ENCODE measurements at places on chromosomes 4 and X. TPM values are rescaled to one million over a fixed set of nuclear protein-coding genes. Genes with fewer than 3 reads are reported as not detected.

Gene RFC1
- 36.3 TPM for total RNA-seq

DNA sequence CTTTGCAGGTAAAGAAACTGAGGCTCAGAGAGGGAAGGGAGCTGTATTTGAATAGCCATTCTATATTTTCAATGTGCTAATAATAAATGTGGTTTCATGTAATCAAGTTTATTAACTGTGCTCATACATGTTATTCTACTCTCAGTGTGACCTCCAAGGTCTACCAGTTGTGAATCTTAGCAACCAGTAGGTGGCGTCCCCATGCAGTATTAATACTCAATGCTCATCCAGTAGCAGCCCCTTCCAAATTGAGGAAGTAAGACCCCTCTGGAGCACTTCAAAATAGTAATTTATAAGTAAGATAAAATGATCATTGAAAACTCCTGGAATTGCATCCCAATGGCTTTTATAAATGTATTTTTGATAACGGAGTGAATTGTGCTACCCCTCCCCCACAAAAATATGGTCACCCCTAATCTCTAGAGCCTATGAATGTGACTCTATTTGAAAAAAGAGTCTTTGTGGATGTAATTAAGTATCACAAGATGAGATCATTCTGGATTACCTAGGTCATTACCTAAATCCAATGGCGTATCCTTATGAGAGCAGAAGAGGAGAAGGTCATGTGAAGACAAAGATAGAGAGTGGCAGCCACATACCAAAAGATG lies 20.4 kb upstream of the SEPSECS start:
- no peak for DNase-seq

DNA sequence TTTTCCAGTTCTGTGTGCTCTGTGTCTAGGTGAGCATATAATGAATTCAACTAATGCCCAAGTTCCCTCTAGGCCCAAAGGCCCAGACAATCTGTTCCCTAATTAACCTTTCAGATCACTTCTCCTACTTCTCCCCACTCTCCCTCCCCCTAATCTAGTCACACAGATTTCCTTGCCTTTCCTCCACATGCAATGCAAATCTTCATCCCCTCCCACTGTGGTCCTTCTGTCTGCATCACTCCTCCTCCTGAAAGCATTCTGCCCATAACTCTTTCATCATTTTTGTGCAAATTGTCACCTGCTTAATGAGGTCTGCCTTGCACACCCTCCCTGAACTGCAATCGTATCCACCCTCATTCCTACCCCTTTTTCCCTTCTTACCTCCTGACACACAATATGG lies 346.6 kb downstream of the FBXO8 start:
- DNase-seq = no peak

Gene POU3F4
- total RNA-seq = not detected

DNA sequence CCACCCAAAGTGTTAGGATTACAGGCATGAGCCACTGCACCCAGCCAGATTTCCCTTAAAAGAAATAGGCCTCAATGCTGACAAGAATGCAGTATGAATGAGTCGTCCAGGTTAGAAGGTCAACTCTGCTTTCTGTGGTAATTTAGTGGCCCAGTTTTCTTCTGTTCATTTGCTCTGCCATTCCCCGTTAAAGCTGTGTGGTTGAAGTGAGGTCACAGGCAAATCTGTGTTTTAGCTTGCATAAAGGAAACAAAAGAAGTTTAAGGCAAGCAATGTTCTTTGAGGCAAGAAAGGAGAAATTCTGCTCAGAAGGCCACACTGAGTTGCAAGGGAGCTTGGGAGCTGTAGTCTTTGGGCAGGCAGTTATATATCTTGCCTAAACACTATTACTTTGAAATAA lies 176.8 kb downstream of the LARP7 start:
- DNase-seq = no peak

Gene ZBTB33
- 12.1 TPM for total RNA-seq

Gene KDR
- 42.1 TPM for total RNA-seq

- no peak for DNase-seq
These were observed 108.9 kb downstream of the SYNPO2 start for GRCh38 chr4:118997601-118998000.

GRCh38 chrX:1462596-1463251 lies 10.0 kb upstream of the ASMTL start:
- DNase-seq = no peak

DNA sequence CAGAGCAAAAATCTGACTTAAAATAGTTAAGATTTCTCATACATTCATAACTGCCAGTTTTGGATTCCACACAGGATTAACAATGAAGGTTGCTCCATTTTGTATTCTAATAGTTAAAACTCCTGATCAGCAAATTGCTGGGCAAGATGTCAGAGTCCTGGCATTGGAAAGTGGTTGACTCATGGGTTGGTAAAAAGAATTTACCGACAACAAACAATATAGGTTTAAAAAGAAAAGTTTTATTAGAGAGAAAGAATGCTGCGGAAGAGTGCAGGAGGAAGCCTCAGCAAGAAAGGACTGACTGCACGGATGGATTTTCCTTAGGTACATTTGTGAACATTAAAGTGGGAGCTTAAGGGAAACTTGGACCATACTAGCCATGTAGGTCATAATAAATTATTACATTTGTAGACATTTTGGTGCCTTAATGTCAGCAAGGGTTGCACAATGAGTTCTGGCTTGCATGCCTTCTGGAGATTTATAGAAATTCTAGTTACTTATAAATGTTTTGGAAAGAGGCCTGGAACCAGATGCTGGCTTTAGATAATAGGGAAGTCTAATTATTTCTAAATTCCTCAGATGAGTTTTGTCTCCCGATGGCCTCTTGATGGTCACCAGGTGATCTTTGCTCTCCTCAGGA lies 25.4 kb upstream of the IL2 start:
- no peak for DNase-seq

DNA sequence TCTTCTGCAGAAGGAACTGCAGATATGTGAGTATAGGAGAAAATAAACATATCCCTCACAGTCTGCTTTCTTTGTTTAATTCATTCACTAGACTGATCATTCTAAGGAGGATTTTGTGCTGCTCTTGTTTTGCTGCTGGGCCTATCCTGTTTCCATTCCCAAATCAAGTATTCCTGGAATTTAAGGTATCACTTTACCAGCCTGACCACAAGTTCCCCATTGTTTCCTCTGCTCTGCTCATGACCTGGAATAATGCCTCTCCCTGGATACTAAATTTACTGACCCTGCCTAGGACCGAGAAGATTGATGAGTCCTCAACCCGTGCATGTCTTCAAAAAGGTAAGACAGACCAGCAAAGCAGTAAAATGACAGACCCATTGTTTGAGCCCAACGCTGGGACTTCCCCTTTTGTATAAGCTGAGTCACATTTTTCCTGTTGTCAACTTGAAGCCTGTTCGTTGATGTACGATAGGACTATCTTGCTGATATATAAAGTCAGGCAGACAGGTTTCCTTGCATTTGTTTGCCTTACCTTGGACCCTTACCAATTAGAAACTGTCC lies 85.5 kb upstream of the TET2 start:
- DNase-seq = no peak

Gene MOB1B
- 26.5 TPM for total RNA-seq

DNA sequence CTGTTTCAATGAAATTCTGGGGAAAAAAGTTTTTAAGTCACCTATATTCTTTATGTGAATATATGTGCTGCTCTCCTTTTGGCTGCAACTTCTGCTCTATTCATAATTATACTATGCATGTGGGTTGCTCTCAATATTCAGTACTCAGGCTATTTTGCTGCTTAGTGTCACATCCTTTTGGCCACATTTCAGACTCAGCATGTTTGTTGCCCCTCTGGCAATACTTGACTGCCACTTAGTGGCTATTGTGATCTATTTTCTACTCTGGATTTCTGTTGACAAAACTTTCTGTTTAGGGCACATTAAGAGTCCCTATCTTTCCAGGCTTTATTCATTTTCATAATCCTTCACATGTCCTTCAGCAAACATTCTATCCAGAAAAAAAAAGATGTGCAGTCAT lies 15.8 kb upstream of the CT45A1 start:
- DNase-seq = no peak

Gene NMU
- total RNA-seq = not detected

Gene MAGEC2
- not detected for total RNA-seq

DNA sequence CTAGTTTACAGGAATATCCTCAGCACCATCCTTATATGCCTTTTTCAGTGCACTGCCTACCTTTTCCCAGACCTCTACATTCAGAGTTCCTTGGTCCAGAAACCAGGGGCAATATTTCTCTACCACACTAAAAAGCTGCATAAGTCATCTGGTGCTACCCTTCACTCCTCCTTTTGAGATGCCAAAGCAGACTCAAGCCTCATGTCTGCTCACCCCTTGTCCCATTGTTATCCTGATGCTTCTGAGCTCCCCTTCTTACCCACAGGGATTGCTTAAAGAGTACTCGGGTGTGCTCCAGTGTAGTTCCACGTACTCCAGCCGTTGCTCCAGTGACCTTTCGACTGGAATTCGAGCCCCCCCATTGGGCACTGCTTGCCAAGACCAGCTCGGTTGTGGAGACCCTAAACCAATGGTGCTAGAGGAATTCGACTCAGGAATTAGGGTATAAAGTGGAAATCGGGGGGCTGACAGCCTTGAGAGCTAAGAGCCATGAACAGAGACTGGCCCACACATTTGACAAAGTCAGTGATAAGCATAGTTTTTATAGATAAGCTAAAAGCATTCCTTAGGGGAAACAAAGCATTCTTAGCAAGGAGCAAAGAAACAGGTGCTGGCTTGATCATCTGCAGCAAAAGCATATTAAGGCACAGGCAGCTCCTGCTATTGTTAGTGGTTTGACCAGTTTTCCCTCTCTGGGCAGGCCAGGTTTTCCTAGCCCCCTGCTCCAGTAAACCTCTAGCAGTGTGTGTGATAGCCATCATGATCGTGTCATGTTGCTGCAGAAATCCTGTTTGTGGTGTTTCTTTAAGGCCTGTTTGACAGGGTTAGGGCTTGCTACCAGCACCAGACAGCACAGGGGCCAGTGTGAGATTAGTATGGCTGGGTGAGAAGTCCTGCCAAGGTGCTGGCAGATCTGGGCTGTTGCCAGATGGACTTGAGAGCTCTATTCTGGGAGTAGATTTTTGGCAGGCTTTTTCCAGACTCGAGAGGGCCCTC lies 57.5 kb upstream of the WDR1 start:
- DNase-seq = peak; percentile 72

- no peak for DNase-seq
These were observed 55.5 kb upstream of the ADGRG2 start for GRCh38 chrX:19177721-19178120.

DNA sequence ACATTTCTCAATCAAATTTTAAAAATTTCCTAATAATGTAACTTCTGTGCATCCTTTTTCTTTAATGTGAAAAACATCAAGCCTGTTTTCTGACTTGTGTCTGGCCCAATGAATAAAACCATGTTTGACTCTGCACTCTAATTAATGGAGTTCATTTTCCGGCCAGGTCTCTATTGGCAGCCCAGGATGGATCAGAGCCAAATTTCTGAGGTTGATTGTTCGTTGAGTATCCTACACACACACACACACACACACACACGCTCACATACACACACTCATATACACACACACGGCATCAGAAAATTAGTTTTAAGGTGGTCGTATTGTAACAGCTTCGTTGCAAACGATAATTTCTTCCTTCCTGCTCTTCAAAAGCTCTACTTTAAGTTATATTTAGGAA lies 28.9 kb upstream of the TLL1 start:
- DNase-seq = no peak

GRCh38 chrX:19799319-19800182 lies 87.8 kb downstream of the SH3KBP1 start:
- no peak for DNase-seq

Gene NLGN3
- 1.5 TPM for total RNA-seq

GRCh38 chr4:158071931-158072330 lies 100.9 kb downstream of the GASK1B start:
- no peak for DNase-seq

- DNase-seq = no peak
These were observed 76.5 kb upstream of the BOD1L1 start for GRCh38 chr4:13704035-13704434.

DNA sequence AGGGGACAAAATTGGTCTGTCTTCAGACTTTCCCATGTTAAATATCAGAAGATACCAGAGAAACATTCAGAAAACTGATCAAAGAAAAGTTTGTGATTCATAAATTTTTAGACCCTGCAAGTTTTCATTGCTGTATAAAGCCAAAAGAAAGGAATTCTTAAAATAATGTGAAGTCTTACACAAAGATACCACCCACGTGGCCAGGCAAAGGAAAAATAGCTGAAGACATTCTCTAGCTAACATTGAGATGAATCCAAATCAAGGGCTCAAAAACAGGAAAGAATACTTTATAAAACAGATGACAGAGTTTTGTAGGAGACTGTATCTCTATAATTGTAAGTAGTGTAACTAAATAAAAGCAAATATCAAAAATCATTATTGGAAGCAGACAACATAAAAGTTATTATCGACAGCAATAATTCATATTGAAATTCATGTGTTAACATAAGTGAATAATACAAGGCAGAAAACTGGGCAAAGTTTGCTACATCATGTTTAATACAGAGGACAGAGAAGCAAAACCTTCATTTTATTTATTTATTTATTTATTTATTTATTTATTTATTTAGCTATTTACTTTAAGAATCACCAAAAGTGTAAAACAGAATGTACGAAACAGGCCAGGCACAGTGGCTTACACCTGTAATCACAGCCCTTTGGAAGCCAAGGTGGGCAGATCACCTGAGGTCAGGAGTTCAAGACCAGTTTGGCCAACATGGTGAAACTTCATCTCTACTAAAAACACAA lies 204.6 kb upstream of the SLIT2 start:
- no peak for DNase-seq

Gene PABPC1L2B
- not detected for total RNA-seq

Measured in aorta (tissue), 5 donors.